ENCODE measurements at places on chromosomes 3 and 15.

- DNase-seq: no peak
Observed at GRCh38 chr15:51270706-51271105, 67.7 kb downstream of the CYP19A1 start.

DNA sequence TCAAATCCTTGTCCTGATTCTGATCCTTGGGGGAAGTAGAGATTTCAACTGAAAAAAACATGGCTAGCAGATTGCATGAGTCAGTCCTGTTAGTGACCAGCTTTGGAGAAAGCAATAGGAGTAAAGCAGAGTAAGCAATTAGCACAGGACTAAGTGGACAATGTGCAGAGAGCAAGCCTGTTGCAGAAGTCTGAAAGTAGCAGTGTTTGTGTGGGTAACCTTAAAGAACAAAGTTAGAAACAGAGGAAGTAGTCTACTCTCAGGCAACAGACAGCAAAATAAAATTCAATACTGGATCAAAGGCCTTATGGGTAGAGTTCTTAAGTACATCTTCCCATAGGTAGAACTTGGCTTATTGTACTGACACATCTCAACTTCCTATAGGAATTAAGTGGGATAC lies 916.8 kb downstream of the CADM2 start:
- DNase-seq: no peak

DNA sequence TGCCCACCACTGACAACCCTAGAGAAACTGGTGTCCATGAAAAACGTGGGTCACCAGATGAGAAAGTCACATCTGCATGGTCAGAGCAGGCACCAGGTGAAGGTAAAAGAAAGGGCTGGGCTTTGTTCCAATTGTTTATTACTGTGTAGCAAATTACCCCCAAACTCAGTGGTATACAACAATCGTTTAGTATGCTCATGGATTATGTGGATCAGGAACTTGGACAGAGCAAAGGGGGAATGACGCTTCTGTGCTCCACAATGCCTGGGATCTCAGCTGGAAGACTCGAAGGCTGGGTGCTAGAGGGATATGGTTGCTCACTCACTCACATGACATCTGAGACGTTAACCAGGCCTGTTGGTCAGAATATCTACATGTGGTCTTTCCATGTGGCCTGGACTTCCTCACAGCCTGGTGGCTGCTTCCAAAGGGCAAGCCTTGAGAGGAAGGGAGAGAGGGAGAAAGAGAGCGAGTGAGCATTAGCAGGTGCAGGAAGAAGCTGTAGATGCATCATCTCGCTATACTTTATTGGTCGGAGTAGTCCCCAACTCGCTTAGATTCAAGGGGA lies 44.9 kb downstream of the LPP start:
- no peak for DNase-seq

GRCh38 chr3:135992072-135992471 lies 26.5 kb downstream of the PPP2R3A start:
- DNase-seq: no peak

DNA sequence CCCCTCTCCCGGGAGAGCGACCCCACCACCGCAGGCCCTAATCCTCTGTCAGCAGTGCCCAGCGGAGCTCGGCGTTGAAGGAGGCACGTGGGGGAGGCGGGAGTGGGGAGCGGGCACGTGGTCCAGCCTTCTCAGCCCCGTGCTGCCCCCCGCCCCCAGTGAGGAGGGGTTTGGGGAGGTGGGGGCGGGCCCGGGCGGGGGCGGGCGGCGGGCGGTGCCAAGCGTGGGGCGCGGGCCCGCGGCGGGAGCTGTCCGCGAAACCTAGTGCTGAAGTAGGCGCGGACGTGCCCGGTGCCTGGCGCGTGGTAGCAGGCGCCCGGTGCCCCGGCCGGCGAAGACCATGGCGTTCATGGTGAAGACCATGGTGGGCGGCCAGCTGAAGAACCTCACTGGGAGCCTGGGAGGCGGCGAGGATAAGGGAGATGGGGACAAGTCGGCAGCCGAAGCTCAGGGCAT lies at the start of gene CPLX3:
Gene CPLX3 (plus strand): TSS at position 264 of the 456 bp plus-strand sequence. CDS start 77 bp downstream, at position 341.
- DNase-seq: peak; percentile 47

- DNase-seq: no peak
Observed at GRCh38 chr3:105246536-105246935, 120.2 kb upstream of the ALCAM start.

DNA sequence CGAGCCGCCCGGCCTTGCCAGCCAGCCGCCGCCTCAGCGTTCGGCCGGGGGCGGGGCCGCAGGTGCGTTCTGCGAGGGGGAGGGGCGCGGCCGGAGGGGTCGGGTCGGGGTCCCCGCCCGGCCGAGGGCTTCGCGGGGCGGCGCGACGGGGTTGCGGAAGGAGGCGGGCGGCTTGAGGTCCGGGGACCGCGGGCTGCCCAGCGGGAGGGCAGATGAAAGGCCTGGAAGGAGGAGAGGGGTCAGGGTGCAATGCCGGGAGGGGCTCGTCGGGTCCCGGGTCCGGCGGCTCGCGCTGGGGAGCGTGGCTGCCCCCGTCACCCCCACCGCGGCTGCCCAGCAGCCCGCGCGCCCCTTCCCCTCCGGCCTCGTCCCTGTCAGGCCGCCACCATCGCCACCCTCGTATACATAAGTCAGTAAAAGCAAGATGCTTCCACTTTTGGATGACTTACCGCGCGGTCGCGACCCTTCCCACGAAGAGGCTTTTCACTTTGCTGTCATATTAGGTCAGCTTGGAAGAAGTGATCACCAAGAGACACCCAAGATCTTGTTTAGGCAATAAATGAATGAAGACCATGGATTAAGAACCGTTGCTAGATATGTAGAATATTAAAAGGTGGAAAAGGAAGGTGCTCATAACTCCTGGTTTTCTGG lies 620 bp upstream of the ANP32A start:
- no peak for DNase-seq

- DNase-seq: peak; percentile 64
Observed at GRCh38 chr15:74222240-74223119, 13.6 kb upstream of the CCDC33 start.

DNA sequence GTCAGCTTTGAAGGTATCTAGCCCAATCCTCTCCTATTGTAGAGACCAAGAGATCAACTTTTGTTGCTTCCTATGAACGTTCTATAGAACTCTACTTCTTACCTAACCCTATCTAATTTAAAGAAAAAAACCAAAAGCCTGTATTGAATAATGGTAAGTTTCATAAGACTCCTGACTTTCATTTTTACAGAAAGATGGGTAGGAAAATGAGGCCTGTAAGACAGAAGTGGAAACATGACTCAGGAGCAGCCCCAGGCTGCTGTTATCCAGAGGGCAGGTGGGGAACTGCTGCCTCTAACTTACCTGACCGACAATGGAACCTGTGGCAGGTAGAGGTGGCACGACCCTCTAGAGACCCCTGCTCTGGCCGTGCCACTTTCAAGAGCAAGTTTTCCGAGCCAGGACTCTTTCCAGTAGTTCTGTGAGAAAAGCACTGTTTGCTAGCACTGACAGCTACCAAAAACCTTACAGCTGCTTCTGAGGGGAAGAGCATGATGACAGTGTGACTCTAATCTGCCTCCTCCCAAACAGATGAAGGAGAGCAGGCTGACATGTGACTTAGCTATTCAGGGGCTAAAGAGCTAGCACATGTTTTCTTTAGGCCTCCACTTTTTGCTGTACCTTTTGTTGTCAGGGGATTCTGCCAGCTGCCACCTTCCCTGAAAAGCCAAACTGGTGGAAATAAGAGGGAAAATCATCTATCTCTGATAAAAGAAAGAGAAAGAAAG lies 17.5 kb downstream of the POPDC2 start:
- no peak for DNase-seq

DNA sequence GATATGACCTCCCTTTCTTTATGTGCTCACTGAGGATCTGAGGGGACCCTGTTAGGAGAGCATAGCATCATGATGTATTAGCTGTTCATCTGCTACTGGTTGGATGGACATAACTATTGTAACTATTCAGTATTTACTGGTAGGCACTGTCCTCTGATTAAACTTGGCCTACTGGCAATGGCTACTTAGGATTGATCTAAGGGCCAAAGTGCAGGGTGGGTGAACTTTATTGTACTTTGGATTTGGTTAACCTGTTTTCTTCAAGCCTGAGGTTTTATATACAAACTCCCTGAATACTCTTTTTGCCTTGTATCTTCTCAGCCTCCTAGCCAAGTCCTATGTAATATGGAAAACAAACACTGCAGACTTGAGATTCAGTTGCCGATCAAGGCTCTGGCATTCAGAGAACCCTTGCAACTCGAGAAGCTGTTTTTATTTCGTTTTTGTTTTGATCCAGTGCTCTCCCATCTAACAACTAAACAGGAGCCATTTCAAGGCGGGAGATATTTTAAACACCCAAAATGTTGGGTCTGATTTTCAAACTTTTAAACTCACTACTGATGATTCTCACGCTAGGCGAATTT lies 14.9 kb downstream of the GREM1 start:
- no peak for DNase-seq

GRCh38 chr15:70401709-70402108 lies 304.0 kb upstream of the TLE3 start:
- no peak for DNase-seq

DNA sequence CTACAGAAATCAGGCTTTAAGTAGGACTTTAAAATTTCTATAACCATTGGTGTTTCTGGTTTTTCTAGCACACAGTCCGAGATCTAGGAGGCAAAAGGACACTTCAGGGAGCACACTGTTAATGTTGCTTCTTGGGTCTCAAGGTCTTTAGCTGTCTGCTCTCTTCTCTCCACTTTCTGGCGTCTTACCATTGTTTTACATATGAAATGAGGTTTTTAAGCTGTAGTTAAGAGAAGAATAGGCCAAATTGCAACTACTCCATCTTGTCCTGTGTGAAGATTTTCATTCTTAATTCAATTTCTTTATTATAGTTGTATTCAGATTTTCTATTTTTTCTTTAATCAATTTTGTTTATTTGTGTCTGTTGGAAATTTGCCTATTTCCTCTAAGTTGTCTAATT lies 151.4 kb downstream of the WNT7A start:
- no peak for DNase-seq

- peak; percentile 29 for DNase-seq
Observed at GRCh38 chr3:98986073-98986472, 84.6 kb upstream of the DCBLD2 start.

DNA sequence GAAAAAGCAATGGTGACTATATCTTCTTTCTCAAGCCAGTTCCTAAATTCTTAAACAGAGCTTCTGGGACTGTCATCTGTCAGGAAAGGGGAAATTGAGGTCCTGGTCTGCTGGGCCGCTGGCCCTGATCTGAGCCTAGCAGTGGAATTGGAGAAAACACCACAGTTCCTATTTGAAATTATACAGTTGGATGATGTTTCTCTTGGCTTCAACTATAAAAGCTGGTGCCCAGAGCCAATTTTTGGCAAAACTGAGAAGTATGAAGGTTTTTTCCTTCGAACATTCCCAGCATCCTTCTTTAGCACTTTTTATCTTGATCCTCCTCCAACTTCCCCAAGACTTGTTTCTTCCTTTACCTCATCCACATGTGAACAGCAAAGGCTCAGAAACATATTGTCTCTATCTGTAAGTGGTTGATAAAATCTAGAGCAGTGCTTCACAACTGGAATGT lies 83.9 kb downstream of the CD47 start:
- DNase-seq: no peak

DNA sequence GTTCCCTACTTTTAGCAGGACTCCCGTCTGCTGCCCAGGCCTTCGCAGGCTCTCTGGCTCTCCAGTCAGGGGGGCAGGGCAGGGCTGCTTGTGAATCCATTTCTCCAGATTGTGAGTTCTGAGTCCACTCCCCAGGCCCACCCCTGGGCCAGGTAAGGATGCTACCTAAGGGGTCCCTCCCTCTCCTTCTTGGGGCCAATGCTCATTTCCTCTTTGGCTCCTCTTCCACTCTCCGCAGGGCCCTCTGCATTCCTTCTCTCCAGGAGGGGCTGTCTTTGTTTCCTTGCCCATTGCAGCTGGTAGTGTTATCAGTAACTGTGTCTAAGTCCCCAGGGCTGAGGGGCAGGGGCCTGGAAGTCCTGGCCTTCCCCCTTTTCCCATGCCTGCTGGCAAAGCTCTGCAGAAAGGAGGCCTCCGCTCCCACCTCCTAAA lies 13.0 kb upstream of the CACNA2D2 start:
- no peak for DNase-seq

DNA sequence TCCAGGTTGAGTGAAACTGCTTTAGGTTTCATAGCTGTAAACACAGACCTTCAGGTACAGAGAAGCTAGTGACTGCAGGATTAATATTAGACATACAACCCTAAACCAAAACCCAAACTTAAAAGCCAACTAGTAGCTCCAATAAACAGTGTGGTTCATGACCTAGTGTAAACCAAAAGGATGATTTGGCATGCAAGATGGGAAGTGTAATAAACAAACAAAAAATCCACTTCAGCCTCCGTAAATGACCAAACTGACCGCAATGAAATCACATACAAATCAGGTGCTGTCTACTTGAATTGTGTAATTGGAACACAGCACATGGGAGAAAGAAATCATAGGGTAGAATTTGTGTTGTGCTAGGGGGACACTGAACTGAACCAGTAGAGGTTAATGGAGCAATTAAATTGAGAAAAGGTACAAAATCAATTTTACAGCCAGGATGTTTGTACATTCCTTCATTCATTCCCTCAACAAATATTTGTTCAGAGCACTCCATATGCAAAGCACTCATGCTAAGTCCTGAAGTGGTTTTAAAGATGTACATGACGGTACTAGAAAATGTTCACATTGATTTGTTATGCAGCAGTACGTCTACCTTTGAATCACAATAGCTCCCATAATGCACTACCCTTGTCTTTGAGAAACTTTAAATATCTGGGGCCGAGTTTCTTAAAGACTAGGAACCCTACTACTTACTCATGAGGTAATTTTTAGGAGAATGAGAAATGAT lies 21.4 kb upstream of the CHST2 start:
- no peak for DNase-seq

DNA sequence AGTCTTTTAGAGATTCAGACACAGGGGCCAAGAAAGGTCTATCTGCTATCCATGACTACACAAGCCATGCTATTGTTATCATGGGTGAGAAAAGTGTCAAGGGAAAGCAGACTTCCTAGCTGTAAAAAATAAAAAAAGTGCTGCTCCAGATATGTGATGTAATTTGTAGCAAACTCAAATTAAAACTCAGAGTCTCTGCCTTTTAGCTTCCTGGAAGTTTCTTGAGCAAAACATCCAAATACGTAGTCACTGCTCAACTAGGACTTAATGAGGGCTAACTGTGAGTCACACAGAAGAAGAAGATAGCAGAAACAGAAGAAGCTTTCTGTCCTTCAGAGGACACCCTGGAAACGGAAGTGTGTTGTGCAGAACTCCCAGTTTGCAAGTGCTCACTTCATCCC lies 393.4 kb upstream of the NR2F2 start:
- no peak for DNase-seq

GRCh38 chr3:182484682-182485081 lies 308.6 kb upstream of the ATP11B start:
- no peak for DNase-seq

GRCh38 chr3:24513463-24513862 lies 18.8 kb upstream of the THRB start:
- DNase-seq: no peak

DNA sequence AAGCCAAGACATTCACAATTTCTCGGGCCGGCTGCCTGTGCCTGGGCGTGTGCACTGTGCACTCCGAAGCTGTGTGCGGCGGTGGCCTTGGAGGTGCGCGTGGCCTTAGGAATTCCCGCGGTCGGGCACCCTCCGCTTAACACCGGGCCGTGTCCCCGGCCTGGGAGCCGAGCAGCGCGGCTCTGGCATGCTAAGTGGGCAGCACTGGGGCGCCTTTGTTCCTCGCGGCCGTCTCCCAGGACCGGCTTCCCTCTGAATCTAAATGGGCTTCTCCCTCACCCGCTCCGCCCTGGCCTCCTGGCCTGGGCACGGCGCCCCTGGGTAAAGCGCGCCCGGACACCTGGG lies 498 bp upstream of the ARNT2 start:
- no peak for DNase-seq

GRCh38 chr3:17340261-17340660 lies 402.2 kb downstream of the TBC1D5 start:
- no peak for DNase-seq

GRCh38 chr15:90141646-90142045 lies 39.4 kb upstream of the IDH2 start:
- DNase-seq: no peak
